ENCODE measurements at places on chromosomes 16 and 17.

GRCh38 chr16:6888531-6888930 lies 444.1 kb upstream of the RBFOX1 start:
- peak; percentile 41 for DNase-seq

DNA sequence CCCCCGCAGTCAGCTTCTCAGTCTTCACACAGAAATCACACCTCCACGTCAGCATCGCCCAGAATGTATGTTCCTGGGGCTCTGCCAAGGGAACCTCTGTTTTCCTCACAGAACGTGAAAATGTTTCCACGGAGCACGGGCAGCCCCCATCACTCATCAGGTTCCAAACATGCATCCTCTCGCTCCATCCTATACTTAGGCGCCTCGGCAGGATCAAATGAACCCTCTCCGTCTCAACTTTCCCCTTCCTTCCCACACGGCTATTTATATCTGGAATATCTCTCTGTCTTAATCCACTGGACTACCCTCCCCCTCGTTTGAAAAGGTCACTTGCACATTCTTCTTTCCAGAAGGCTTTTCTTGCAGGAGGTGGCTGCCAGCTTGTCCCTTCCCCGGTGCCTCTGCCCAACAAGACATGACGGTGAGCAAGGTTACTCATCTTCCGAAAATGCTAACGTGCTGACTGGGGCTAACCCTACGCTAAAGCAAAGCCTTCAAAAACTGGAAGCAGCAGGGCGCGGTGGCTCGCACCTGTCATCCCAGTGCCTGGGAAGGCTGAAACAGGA lies 21.6 kb downstream of the NXN start:
- no peak for DNase-seq

DNA sequence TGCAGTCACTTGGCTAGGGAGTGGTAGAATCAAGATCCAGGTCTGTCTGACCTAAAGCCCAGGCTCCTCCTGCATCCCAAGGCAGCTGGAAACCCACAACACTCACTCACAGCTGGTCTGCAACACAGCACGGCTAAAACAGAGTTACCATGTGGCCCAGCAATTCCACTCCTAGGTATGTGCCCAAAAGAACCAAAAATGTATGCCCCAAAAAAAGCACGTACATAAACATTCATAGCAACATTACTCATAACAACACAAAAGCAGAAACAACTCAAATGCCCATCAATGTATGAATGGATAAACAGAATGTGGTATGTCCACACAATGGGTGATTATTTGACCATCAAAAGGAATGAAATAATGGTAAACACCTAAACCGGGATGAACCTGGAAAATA lies 8.9 kb downstream of the TVP23A start:
- no peak for DNase-seq

- no peak for DNase-seq
Measured at GRCh38 chr17:9232591-9233270, 211.4 kb downstream of the NTN1 start.

- peak; percentile 59 for DNase-seq
Measured at GRCh38 chr17:75516619-75517296, 430 bp downstream of the TSEN54 start.

GRCh38 chr17:67281053-67281452 lies 36.1 kb upstream of the HELZ start:
- DNase-seq = peak; percentile 47

DNA sequence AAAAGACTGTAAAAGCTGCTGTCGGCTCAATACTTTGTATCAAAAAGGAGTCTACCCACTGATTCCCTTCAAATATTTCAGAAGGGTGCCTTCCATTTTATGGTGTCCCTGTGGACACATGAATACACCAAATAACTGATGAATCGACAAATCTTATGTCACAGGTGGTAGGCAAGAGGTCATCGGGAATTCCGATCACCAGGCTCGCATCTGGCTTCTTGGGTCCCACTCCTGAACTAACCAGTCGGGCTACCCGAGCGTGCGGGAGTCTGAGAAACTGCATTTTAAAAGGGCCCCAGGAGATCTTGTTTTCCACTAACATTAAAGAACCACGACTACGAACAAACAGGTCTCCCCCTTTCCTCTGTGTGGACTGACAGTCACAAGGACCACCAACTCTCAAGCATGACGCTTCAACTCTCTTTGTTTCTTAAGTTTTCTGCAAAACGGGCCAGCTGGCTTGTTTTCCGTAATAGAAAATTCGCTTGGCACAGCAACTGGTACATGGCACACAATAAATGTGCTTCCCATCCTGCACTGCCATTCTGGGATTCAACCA lies 873 bp downstream of the PSME3IP1 start:
- peak; percentile 25 for DNase-seq

- no peak for DNase-seq
Measured at GRCh38 chr16:80058214-80058613, 457.7 kb upstream of the MAF start.

GRCh38 chr17:4516735-4517134 lies 18.1 kb downstream of the SPNS2 start:
- DNase-seq = no peak
